Cortex of kidney (tissue), 1 donor: ENCODE measurements at places on chromosomes 5 and 9.

DNA sequence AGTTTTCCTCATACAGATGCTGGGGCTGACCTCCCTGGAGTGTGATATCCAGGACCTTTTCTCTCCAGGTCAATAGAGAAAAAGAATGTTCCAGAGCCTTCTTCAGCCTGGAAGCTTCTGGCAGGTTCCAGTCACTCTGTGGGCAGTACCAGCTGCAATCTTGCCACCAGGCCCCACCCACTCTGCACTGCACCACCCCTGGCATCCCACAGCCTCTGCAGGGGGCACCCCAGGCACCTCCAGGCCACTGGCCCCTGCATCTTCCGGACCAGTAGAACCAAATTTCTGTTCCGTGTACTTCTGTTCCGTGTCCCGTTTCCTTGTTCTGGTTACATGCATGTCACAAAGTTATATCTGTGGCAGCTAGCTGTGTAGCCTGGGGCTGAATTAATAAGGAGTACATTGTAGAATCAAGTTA lies 83.3 kb upstream of the ZBTB43 start:
- no peak for DNase-seq

GRCh38 chr9:82115331-82115730 lies 126.8 kb downstream of the SPATA31D1 start:
- no peak for DNase-seq

GRCh38 chr5:136066661-136067271 lies 38.0 kb downstream of the TGFBI start:
- no peak for DNase-seq

DNA sequence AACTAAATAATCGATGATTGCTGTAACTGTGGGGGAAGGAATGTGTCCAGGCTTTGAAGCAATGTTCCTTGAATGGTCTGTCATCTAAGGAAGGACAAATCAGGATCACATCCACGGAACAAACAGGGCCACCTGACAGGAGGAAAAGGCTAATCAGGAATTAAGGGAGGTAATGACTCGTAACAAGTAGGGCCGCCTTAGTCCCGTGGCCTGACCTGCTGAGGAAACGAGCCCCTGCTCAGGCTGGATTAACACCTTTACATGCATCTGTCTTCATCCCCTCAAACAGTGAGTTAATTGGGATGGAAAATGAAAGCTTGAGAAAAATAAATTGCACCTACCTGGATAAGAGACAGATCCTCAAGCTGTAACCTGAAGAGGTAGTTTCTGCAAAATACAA lies 227.8 kb downstream of the SEMA5A start:
- no peak for DNase-seq

GRCh38 chr5:3564116-3564515 lies 31.5 kb upstream of the IRX1 start:
- DNase-seq, result no peak
